ENCODE measurements at places on chromosomes 4 and X. TPM values are rescaled to one million over a fixed set of nuclear protein-coding genes. Genes with fewer than 3 reads are reported as not detected.

DNA sequence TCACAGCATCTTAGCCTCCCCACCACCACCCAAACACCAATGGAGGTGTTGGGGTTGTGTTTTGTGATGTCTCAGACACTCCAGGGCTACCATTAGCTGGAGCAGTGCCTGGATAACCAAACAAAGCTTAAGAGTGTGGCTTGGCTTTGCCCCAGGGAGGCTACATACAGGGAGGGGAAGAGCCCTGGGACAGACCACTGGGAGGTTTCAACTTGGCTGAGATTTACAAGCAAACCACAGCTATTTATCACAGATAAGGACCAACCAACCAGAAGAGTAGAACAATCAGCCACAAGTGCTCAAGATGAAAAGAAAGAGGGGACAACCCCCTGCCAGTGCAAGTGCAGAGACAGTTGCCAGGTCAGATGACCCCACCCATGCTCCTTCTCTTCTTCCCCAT lies 24.1 kb downstream of the SOX3 start:
- H3K27me3 ChIP-seq, result no peaks in the 10 kb centered on the region
- no peak for DNase-seq
- H3K36me3 ChIP-seq, result no peaks in the 10 kb centered on the region
- H3K27ac ChIP-seq, result no peak overlapping the region
- no peak overlapping the region for H3K4me3 ChIP-seq

DNA sequence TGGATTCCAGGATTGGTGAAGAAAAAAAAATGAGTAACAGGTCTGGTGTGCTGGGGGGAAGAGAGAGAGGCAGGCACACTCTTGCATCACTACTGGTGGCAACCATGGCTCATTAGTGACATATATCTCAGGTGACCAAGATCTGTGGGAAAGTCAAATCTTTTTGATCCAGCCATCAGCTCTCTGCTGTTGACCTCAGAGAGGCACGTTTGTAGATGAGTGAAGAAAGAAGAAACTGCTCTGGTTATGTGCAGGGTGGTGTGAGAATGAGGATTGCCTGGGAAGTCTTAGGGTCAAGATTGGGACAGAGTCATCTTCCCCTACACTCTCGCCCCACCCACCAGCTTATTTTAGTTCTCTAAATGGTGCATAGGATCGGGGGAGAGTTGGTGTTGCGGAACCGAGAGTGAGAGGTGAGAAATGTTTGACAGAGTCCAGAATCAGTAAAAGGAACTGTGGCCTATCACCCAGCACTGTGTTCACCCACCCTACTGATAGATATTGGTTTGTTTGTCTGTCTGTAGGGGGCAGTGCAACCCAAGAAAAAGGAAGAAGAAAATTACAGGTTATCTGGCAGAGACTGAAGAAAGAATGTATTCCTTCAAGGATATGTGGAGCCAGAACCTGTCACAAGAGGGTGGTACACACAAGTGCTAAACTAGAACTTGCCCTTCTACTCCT lies 21.9 kb downstream of the ARMCX6 start:
- H3K36me3 ChIP-seq, result no peaks in the 10 kb centered on the region
- H3K4me1 ChIP-seq, result no peaks in the 10 kb centered on the region
- no peak overlapping the region for H3K4me3 ChIP-seq
- peaks cover 6% of the 10 kb centered on the region for H3K27me3 ChIP-seq

DNA sequence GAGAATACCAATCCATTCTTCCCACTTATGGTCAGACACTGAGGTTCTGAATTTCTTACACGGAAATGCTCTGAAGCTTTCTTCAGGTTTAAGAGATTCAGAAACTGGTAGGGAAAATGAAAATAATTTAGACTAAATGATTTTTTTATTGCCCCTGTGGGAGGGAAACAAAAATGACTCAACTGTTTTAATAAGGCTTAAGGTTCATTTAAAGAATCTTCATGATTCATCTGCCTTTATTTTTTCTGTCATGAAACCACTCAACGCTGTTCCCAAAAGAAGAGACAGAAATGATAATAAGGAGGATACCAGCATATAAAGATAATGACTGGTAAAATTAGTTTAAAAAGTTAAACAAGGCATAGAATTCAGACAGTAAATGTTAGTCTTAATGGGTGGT lies 39.3 kb upstream of the FAM47B start:
- no peak overlapping the region for H3K4me3 ChIP-seq
- no peak for DNase-seq
- no peaks in the 10 kb centered on the region for H3K27me3 ChIP-seq
- no peaks in the 10 kb centered on the region for H3K36me3 ChIP-seq
- H3K4me1 ChIP-seq, result no peaks in the 10 kb centered on the region
- no peak overlapping the region for H3K27ac ChIP-seq

- no peak overlapping the region for H3K4me3 ChIP-seq
- H3K36me3 ChIP-seq, result no peaks in the 10 kb centered on the region
- no peak overlapping the region for H3K27ac ChIP-seq
- H3K4me1 ChIP-seq, result peaks cover 44% of the 10 kb centered on the region
- DNase-seq, result no peak
These were observed 49.9 kb upstream of the NFKB1 start for GRCh38 chr4:102451266-102451665.

GRCh38 chrX:130552444-130553073 lies 150.8 kb downstream of the RBMX2 start:
- H3K27ac ChIP-seq, result no peak overlapping the region
- DNase-seq, result no peak
- H3K36me3 ChIP-seq, result no peaks in the 10 kb centered on the region
- no peaks in the 10 kb centered on the region for H3K27me3 ChIP-seq
- no peak overlapping the region for H3K4me3 ChIP-seq

- DNase-seq, result no peak
- no peak overlapping the region for H3K27ac ChIP-seq
- H3K36me3 ChIP-seq, result no peaks in the 10 kb centered on the region
- peaks cover 15% of the 10 kb centered on the region for H3K4me1 ChIP-seq
- no peak overlapping the region for H3K4me3 ChIP-seq
These were observed 26.6 kb upstream of the IRF2 start for GRCh38 chr4:184500748-184501589.

- no peak overlapping the region for H3K4me3 ChIP-seq
- no peak for DNase-seq
- no peak overlapping the region for H3K27ac ChIP-seq
- H3K4me1 ChIP-seq, result no peaks in the 10 kb centered on the region
- H3K27me3 ChIP-seq, result no peaks in the 10 kb centered on the region
These were observed 78.3 kb upstream of the STIM2 start for GRCh38 chr4:26782168-26782829.

The ZNF157 gene
- total RNA-seq, result 0.53 TPM

The ATOH1 gene
- not detected for total RNA-seq

The FAM53A gene
- 1.4 TPM for total RNA-seq
